Daoy (cell line): ENCODE measurements at places on chromosomes 4 and X. TPM values are rescaled to one million over a fixed set of nuclear protein-coding genes. Genes with fewer than 3 reads are reported as not detected.

DNA sequence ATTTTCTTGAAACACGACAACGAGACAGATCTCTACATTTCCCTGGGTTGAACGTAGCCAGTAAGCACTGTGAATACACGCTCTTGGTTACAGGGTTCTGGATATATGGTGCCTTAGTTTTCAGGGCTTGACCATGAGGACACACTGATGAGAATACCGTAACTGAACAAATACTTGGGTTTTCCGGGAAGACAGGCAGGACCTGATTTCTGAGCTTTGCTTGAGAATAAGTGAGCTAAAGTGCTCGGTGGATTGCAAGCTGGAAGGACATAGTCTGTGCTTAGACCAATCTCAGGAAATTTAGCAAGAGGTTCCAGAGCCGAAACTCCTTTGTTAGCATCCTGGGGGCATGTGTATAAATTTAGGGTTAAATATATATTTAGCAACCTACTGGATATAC lies 876 bp upstream of the TACR3 start:
- no peak for DNase-seq

DNA sequence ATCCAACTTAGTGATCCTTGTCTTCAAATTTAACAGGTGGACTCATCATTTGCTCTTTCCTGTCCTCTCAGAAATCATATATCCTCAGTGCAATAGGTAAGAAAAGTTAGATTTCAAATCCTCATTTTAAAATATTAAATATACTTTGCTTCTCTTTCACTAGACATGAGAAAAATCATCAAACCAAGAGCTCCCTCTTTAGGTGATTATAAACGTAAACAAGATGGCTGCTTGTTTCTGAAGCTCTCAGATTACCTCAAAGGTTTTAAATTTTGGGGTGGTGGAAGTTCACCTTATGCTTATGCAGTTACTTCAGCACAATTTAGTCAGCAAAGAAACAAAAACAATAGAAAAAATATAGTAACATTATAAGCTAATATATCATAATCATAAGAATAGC lies 27.3 kb downstream of the CSN3 start:
- DNase-seq = no peak

DNA sequence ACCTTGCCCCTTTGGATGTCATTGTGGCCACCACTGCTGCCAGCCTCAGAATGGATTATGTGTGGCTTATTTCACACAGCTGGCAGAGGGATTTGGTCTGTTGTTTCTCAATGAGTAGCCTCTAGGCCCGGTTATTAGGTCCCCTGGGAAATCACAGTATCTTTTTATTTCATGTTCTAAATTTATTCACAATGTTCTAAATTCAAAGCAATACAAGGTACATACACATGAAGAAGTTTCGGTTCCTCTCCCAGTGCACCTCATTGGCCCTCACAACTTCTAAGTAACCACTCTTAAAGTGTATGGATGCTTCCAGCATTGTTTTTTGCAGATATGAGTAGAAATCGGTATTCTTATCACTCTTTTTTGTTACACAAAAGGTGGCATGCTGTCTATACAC lies 262.7 kb downstream of the RCHY1 start:
- no peak for DNase-seq

GRCh38 chrX:67673741-67674274 lies 130.0 kb downstream of the AR start:
- DNase-seq = no peak

DNA sequence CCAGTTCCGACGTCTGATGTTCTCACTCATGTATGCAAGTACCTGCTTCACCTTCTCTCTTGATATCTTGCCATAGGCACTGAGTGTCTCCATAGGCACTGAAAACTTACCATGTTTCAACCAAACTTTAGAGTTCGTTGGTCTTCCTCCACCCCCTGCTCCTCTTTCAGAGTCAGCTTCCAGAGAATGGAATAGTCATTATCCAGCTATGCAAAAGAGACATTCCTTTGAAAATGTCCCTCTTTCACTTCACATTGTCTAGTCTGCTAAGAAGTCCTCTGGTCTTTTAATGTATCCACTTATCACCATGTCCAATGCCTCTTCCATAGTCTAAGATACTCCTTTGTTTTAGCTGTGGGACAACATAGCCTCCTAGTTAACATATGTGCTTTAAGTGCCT lies 566.0 kb upstream of the TENM3 start:
- DNase-seq = no peak

GRCh38 chrX:115912372-115912897 lies 258.1 kb upstream of the AGTR2 start:
- no peak for DNase-seq

- DNase-seq = peak; percentile 1
These were observed 64.0 kb downstream of the CCNG2 start for GRCh38 chr4:77220828-77221613.

DNA sequence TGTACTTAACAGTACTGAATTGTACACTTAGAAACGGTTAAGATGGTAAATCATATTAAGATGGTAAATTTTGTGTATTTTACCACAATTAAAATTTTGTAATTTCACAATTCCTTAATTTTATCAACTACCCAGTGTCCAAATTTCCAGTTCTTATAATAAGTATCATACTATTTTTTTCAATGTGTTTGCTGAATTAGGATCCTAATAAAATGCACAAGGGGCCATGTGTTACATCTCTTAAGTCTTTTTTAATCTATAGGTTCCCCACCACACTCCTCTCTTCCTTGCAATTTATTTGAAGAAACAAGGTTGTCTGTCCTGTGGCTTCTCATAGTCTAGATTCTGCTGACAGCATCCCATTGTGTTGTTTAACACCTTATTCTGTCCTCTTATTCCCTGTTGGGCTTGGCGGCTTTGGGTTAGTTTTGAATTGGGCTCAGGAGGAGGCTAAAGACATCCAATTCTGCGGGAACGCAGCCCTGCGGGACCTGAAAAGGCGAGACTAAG lies 533 bp upstream of the SYAP1 start:
- no peak for DNase-seq

- DNase-seq = no peak
These were observed 131.5 kb downstream of the AASDH start for GRCh38 chr4:56255820-56256219.

GRCh38 chr4:70958681-70959080 lies 34.8 kb upstream of the DCK start:
- DNase-seq = no peak

GRCh38 chrX:100207331-100208024 lies 202.6 kb downstream of the PCDH19 start:
- DNase-seq = no peak

- DNase-seq = no peak
These were observed 100.0 kb downstream of the TEX13A start for GRCh38 chrX:105120463-105120862.

DNA sequence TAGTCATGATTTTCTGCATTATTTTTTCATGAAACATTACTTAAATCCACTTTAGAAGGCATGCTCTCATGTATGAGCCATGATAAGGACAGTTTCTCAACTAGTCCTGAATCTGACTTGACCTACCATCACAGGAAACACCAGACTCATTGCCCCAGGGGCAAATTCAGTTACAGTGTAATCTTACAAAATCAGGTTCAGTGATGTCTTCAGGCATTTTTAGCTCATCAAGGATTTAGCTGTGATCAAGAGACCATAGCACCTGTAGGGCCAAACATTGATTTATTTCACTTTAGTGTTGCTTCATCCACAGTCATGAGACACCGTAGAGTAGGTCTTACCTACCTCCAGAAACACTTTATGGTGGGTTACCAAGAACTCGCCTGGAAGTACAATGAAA lies 3.1 kb upstream of the TASL start:
- no peak for DNase-seq

Gene PPP2R2C
- 0.86 and 1.0 TPM in 2 replicates for total RNA-seq

Gene SMIM10
- total RNA-seq = 2.7 and 3.1 TPM in 2 replicates

Gene RHOXF1
- not detected in 2 replicates for total RNA-seq

Gene MGARP
- total RNA-seq = 2.0 TPM in 1 of 2 replicates, not detected in the other

Gene FABP2
- total RNA-seq = not detected in 2 replicates

Gene AFM
- total RNA-seq = not detected in 2 replicates

Gene ESX1
- total RNA-seq = 8.4 and 10.8 TPM in 2 replicates

Gene ADAM29
- total RNA-seq = not detected in 2 replicates

Gene MAGIX
- 0.12 and 2.5 TPM in 2 replicates for total RNA-seq
